Endodermal cell (in vitro differentiated cells): ENCODE measurements at places on chromosomes 13 and 19. TPM values are rescaled to one million over a fixed set of nuclear protein-coding genes. Genes with fewer than 3 reads are reported as not detected.

Gene SGCG
- total RNA-seq, result 0.27 to 0.55 TPM in 2 of 3 replicates, not detected in the other

DNA sequence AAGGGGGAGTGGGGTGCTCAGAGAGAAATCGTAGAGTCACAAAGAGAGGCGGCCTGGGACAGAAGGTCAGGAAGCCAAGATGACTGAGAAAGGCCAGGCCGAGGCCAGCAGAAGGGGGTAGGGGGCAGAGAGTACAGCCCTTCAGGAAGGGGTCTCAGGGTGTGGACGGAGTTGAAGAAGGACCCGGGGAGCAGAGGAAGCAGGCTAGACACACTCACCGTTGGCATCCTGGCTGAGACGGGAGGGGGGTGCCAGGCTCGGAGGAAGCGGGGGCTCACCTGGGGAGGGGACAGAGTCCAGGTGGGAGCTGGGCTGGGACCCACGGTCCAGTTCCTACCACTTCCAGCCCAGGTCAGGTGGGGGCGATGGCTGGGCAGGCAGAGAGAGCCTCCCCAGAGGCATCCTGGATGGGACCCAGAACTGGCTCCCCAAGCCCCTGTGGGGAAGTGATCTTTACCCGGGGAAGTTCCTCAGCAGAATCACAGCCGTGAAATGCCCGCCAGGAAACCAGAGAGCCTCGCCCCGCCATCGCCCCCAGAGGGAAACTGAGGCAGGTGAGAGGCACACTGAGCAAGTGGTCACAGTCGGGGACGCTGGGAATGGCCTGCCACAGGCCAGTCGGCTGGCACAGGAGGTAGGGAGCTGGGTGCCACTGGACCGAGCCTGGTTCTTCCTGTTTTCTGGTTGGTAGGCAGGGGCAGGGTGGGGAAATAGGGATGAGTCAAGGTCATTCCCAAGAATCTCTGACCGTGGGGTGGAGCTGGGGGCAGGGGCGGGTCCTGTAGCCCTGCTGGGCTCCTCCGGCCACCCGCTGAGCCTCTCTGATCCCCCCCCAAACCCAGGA, 1.4 kb downstream of the MATK start:
- DNase-seq, result peak; percentile 49

Gene MARCHF2
- 28.4 to 37.1 TPM (median 35.9 TPM) in 3 replicates for total RNA-seq

Gene PDE4A
- total RNA-seq, result 2.2 and 2.6 TPM in 2 replicates

DNA sequence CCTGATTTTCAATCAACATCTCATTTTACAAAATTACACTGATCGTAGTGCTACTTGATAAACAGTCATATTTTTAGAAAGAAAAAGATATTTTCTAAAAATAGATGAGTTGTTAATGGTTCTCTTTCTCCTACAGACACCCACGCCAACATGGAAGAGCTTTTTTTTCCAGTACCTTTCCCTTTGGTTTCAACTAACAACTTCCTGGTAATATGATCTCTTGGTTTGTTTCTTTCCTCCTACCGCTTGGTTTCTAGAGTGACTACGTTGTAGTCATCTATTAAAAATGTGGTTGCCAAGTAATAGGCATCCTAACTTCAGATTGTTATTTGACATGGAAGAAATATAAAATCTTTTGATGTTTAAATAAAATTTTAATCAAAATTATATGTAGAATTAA, 189.0 kb downstream of the LACC1 start:
- DNase-seq, result no peak

- DNase-seq, result no peak
These were observed 1180.3 kb upstream of the PCDH20 start for GRCh38 chr13:62595976-62596375.

GRCh38 chr19:22617614-22618320, 16.4 kb upstream of the ZNF492 start:
- DNase-seq, result no peak

DNA sequence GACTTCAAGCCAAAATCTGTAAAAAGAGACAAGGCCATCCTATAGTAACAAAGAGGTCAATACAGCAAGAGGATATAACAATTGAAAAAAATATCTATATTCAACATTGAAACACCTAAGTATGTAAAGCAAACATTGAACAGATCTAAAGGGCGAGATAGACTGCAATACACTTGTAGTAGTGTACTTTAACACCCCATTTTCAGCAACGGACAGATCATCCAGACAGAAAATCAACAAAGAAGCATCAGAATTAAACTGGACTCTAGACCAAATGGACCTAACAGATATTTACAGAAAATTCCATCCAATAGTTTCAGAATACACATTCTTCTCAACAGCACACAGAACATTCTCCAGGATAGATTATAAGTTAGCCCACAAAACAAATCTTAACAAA, 28.7 kb upstream of the SIAH3 start:
- DNase-seq, result no peak

DNA sequence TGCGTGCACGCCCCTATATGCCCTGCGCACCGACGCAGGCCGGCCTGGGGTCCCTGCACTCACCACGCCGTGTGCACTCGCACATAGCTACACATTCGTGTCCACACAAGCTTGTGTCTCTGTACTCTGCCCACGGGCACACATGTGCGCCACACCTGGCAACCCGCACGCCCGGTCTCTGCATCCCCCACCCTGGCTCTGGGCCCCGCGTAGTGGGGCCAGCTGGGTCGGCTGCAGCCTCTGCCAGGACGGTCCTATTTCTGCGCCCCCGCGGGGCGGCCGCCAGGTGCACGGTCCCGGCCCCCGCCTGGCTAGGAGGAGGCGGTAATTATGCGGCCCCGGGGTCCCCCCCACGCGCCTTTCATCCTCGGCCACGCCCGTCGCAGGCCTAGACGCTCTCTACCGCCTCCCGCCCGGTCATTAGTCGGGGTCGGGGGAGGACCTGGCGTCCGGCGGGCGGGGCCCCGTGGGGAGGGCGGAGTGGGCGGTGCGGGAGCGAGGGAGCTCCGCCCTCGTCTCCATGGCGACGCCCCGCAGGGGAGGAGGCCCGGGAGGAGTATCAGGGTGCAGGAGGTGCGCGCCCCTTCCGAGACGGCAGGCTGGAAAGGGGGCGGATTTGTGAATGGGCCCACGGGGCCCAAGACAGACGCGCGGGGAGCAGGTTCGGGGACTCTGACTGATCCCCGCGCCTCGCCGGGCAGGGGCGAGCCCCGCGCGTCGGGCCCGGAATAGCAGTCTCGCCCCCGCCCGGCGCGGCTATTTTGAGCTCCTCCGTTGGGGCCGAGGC, 2.8 kb upstream of the CIRBP start:
- peak; percentile 95 for DNase-seq

DNA sequence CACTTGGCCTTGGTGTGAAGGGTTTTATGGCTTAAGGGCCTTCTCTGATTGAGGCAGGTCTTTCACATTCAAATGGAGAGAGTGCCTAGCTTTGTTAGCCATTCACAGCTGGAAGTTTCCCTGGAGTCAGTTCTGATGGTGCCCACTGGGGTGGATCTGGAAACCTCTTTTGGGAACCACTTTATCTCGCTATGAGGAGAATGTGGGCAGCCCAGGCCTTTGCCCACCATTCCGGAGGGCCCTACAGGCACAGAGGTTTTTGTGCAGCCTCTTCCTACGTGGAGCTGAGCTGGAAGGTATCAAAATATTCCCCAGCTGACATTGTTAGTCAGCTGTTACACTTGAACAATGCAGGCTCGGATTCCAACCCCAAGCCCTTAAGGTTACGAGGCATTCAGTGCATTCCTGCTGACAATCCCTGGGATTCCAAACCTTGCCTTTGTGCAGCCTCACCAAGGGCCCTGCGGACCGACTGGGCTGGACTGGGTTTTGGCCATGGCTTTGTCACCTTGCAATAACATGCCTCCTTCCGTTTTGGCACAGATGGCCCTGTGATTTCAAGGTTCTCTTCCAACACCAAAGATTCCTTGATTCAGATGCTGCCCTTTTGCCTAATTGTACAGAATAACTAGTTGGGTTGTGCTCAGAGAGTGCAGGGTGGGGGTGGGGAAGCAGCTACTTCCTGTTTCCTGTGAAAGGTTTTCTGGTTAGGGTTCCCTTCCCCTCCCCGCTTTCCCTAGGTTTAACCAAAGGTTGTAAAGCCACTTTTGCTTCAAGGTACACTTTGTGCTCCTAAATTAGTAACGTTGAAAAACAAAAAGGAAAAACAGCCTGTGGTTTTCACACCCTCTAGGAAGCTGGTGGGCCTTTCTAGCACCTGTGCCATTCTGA, 27.0 kb downstream of the SAE1 start:
- peak; percentile 91 for DNase-seq

Gene LGALS4
- total RNA-seq, result 0.29 and 0.84 TPM in 2 replicates

Gene DNMT1
- 90.9 to 189 TPM (median 171 TPM) in 3 replicates for total RNA-seq

- DNase-seq, result peak; percentile 86
These were observed 1.7 kb upstream of the SLC10A2 start for GRCh38 chr13:103067751-103068555.

Gene GPR12
- total RNA-seq, result not detected in 3 replicates

Gene ZNF728
- total RNA-seq, result not detected in 3 replicates

DNA sequence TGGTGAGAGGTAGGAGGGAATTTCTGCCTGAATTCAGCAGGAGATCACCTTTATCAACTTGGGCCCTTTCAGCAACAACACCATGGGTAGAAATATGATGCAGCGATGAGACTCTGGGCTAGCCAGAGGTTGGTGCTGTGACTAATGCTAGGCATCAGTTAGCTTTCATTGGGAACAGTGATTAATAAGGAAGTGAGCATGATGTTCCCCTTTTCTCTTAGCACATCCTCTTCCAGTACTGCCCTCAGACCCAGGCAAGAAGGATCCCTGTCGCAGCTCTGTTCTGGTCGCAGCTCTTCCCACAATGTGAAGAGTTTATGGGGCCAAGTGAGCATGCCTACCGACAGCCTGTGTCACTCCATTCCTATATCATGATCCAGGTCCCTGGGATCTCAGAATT, 100.5 kb downstream of the FLT1 start:
- DNase-seq, result no peak

GRCh38 chr19:18416778-18417249, 2.4 kb upstream of the SSBP4 start:
- DNase-seq, result peak; percentile 94
